ENCODE measurements at places on chromosomes 1 and 21.

GRCh38 chr1:90824551-90824950 lies 107.4 kb upstream of the BARHL2 start:
- DNase-seq: no peak

DNA sequence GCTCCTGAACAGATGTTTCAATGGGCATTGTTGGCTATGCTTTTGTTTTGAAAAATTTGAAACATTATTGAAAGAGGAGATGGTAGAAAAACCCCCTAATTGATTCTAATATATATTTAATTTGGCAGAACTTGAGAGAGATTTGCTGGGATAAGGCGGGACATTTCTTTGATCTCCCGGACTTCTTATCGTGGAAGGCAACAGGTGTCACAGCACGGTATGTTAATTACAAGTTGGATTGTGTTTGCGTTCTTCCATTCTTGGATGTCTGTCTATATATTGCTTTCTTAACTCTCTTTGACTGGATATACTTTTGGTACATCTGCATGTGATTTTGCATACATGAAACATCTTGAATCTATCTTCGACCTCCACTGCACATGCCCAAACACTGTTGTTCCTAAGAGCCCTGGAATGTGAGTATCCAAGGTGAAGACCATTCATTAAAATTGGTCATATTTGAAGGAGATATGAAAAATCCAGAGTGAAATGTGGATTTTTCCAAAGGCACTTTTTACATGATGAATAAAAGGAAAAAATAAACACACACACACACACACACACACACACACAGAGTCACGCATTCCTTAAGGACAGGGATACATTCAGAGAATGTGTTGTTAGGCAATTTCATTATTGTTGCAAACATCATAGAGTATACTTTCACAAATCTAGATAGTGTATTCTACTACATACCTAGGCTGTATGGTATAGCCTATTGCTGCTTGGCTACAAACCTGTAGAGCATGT lies 81.9 kb downstream of the FGGY start:
- peak; percentile 31 for DNase-seq

DNA sequence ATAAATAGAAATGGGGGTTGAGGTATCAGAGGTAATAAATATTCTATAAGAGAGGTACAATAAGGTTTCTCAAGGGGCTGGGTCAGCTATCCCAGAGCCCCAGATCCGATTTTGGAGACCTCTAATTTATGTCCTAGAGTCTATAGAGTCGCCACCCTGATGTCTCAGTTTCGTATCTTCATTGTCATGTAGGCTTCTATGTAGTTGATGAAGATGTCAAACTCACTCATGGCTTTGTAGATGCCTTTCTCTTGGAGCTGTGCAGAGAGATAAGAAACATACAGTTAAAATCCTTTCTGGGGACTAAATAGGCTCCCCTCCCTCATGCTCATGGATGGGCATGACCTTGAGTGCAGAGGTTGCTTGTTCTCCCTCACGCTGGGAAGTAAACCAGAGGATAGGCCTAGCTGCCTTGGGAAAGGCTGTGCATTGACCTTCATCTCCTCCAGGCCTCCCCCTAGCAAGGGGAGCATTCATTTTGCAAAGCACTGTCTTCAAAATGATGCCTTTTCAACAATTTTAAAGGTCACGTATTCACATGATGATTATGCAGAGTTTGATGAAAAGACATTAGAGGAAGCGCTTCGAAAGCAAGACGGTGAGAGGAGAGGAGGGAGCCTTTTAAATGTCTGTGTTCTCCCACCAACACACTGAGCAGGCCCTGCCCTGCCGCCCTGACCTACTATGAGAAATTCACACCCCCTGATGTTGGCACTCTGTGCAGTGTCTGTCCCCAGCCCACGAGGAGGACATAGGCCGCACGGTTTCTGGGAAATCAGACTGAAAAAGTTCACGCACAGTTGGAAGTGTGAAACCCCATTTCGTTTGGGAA lies 1.9 kb upstream of the IL19 start:
- DNase-seq: no peak

GRCh38 chr1:82995951-82996350 lies 1003.0 kb downstream of the TTLL7 start:
- no peak for DNase-seq

GRCh38 chr1:240086726-240087125 lies 5.0 kb upstream of the FMN2 start:
- DNase-seq: no peak

- peak; percentile 31 for DNase-seq
Measured at GRCh38 chr1:205714190-205714905, 34.0 kb upstream of the SLC45A3 start.

DNA sequence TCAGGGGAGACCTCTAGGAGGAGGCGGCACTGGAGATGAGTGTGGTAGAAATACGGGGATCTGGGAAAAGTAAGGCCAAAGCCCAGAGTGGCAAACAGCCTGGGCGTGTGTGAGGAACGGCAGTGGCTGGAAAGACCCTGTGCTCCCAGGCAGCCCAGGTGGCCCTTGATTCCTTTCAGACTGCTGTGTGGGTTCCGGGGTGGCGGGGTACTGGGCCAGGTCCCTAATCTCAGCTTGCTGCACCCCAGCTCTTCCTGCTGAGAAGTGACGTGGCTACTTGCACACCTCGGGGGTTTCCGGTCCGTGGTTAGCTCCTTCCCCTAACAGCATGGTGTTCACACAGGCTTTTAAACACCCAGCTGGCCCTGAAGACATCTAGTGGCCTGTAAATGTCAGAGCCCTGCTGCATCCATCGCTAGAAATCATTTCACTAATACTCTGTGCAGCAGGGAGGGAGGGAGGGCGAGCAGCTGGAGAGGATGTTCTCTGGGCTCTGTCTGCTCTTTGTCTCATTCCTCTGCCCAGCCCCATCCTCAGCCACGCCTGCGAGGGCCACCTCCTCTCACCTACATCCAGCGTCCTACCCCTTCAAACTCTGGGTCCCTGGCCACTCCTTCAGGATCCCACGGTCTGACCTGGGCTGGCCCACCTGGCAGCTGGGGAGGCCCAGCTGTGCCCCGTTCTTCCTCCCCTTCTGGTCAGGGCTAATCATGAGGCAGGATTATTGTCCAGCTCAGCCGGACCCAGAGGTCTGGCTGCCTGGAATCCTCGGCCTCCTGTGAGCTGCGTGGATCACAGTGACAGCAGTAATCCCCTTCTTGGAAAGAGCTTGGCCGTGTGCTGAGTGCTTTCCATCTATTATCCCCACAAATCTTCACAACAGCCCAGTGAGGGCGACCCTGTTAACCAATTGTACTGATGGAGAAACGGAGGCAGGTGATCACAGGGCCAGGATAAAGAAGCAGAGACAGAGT lies 7.2 kb downstream of the ZDHHC18 start:
- no peak for DNase-seq

DNA sequence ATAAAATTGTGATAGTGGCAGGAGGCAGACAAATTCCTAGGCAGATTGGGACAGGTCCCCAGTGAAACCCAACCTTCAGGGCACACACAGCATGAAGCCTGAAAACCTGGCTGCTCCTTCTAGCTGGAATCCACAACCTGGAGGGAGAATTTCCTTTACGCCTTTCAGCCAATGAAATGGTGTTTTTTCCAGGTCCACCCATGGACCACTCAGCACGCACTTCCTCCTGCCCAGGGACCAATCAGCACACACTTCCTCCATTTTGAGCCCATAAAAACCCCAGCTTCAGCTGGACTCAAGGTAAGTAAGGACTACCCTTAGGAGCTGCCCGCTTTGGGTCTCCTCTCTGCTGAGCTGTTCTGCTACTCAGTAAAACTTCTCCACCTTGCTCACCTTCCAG lies 120.1 kb downstream of the AKT3 start:
- no peak for DNase-seq

- DNase-seq: no peak
Measured at GRCh38 chr1:11362547-11363021, 89.6 kb downstream of the UBIAD1 start.

GRCh38 chr1:59314776-59315528 lies 18.1 kb downstream of the FGGY start:
- no peak for DNase-seq

- DNase-seq: no peak
Measured at GRCh38 chr21:41903559-41904351, 24.6 kb upstream of the PRDM15 start.

- no peak for DNase-seq
Measured at GRCh38 chr1:150549496-150550221, 451 bp downstream of the ADAMTSL4 start.

- DNase-seq: no peak
Measured at GRCh38 chr1:109637446-109637845, 17.8 kb downstream of the AMPD2 start.

DNA sequence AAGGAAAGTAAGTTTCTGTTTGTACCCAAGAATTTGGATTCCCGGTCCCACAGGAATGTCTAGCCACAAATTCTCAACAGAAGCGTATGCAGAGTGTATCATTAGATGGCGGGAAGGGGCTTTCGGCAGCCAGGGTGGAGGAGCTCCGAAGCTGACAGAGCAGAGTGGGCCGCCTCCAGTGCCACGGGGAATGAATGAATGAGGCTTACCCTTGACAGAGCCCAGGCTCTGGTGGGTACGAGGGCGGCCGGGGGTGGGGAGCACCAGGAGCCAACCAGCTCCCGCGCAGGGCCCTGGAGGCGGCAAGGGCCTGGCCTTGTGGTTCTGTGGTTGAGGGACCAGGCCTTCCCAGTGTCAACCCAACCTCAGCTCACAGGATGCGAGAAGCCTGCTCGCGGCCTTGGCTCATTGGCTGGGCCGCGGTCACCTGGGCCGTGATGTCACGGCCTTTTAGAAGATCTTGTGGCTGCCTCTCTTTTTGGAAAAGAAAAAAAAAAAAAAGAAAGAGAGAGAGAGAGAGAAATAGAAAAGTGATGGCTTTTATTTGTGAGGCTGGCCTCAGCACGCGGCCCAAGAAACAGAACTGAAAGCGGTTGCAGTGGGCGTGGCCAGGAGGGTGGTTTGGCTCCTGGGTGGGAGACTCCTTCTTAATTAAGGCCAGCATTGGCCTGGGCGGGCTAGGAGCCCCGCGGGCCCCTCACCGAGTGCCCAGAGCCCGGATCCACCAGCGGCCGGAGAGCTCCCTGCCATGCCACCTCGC lies 34.9 kb upstream of the RUNX3 start:
- DNase-seq: no peak

DNA sequence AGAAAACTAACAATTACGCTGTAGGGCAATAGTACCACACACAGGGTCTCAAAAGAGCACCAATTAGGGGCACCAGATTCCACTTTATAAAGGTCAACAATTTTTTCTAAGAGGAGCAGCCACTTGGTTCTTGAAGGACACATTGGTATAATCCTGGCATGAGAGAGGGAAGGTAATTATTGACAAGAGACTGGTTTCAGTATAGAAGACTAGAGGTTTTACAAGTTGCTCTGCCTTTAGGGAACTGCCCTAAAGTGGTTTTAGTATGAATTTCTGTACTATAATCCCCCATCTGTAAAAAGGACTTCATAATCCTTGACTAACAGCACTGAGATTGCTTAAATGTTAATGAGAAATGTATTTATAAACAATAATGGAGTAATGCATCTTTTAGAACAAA lies 648.5 kb upstream of the PTBP2 start:
- no peak for DNase-seq

- no peak for DNase-seq
Measured at GRCh38 chr21:35753308-35753707, 307.0 kb downstream of the SETD4 start.

- DNase-seq: peak; percentile 64
Measured at GRCh38 chr1:61432616-61433388, 292.1 kb downstream of the TM2D1 start.

DNA sequence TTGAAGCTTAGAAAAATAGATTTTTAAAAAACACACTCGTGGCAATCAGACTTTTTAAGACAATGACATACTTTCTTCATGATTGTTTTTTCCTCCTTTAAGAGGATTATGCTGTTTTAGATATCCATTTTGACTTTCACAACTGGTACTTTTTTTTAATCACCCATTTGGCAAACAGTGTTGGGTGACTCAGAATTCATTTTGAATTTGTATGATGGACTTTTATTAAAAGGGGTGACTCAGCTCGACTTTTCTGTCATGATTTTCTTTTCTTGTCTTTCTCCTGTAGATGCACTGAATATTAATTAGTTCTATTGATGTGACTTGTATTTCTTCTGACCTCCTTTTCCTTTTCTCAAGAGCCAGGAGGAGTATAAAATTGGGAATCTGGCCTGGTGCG lies 44.7 kb downstream of the FMN2 start:
- no peak for DNase-seq
